ENCODE measurements at places on chromosomes 13 and 19.

- no peak for DNase-seq
Measured at GRCh38 chr19:28489776-28490175, 723.2 kb downstream of the UQCRFS1 start.

GRCh38 chr19:51607077-51607476 is 23.1 kb downstream of the SIGLEC5 start:
- DNase-seq, result peak; percentile 59

- DNase-seq, result peak; percentile 8
Measured at GRCh38 chr13:111011899-111012298, 97.0 kb upstream of the ANKRD10 start.

GRCh38 chr13:97235549-97236231 is 13.6 kb downstream of the MBNL2 start:
- DNase-seq, result no peak

- no peak for DNase-seq
Measured at GRCh38 chr13:55087085-55087484, 2053.6 kb upstream of the PRR20A start.

DNA sequence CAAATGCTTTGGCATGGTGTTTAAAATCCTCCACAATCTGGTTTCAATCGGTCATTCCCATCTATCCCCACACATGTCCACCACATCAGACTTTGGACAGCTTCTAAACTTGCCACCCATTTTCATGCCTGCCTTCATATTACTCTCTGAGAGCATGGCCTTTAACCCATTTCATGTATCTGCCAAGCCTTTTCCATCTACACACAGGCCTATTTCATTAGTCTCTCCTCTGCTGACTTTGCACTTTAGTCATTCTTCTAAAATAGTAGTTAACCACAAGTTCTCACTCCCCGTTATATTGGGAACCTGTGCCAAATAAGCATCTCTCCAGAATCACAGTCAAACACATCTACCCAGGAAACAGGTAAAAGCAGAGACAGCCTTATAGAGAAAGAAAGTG is 142.2 kb downstream of the MZT1 start:
- DNase-seq, result no peak

DNA sequence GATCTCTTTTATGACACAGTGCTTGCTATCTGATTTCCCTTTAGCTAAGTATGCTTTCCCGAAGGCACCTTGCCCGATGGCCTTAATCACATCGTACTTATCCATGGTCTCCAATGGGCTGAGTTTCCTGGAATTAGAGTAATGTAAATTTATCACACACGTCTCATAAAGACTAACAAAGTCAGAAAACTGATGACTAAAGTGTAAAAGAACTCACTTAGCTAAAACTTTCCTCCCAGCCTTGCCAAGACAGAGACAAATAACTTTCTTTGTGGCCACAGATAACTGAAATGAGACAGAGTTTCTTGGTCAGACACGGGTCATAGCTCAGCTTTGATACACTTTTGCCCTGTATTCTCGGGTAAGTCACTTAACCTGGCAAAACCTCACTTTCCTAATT is 1.5 kb downstream of the NEK5 start:
- no peak for DNase-seq

DNA sequence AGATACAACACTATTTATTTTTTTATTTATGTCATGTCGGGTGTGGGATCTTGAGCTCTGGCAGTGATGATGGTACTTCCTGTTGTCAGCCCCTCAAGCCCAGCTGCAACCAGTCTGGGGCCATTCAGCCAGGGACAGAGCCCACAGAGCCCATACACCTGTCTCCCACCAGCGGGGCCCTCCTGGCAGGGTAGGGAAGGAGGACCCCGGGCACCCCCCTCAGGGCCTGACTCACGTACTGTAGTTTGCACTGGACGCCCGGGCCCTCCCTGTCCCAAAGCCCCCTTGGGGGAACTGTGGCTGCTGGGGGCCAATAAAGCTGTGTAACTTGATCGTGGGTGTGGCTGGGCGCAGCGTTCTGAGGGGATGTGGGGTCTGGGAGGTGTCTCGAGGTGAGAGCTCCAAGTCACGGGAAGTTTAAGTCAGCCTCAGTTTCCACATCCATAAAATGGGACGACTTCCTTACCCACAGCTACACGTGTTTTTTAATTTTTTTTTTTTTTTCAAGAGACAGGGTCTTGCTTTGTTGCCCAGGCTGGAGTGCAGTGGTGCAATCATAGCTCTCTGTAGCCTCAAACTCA is 9.5 kb downstream of the ATG4D start:
- no peak for DNase-seq

DNA sequence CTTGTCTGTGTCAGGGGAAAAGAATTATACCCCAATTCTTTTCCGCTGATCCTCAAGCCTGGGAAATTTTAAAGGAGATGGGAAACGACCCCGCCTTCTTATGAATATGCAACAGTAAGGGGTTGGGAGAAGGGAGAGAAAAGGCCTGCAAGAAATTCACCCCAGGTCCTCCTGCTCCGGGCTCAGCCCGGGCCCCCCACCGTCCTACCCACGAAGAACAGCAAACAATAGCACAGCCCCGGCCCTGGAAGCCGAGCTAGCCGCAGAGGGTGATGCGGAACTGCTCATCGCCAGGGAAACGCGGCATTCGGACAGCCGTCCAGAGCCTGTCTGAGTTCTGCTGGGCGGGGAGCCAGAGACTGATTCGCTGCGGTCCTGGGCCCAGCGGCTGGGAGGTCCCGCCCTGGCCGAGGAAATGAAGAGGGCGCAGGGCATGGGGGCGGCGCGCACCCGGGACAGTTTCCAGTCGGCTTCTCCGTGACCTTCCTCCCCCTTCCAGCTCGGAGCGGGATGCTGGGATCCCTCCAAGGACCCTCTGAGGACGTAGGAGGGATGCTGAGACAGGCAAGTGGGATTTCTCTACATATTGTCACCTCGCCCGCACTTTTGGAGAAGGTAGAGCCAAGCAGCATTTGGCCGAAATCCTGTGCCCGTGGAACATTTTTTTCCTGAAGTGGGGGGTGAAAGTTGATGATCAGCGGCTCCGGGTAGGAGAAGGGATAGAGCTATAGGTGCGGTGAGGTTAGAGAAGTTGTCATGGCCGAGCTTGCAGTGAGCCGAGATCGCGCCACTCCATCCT is 82.3 kb upstream of the C1QTNF9B start:
- peak; percentile 25 for DNase-seq

- DNase-seq, result no peak
Measured at GRCh38 chr13:84590663-84591062, 708.4 kb upstream of the SLITRK1 start.

GRCh38 chr13:29522044-29522685 is 73.3 kb downstream of the SLC7A1 start:
- no peak for DNase-seq

- peak; percentile 65 for DNase-seq
Measured at GRCh38 chr13:46751811-46752635, 44.9 kb downstream of the ESD start.

DNA sequence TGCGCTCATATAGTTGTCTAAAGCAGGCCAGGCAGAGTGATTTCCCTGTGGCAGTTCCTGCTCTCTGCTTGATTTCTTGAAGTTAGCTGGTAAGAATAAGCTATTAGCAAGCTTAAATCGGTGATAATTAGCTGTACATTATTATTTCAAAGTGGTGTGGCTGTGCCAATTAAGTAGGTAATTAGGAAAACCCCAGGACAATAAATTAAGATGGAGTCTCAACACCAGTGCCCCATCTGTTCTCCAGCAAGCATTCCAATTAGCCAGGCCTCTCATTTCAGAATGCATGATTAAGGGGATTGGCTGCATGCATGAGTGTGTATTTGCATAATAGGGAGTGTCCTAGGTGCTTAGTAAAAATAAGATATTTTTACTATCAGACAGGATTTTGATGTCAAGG is 342.3 kb downstream of the GPC5 start:
- no peak for DNase-seq

DNA sequence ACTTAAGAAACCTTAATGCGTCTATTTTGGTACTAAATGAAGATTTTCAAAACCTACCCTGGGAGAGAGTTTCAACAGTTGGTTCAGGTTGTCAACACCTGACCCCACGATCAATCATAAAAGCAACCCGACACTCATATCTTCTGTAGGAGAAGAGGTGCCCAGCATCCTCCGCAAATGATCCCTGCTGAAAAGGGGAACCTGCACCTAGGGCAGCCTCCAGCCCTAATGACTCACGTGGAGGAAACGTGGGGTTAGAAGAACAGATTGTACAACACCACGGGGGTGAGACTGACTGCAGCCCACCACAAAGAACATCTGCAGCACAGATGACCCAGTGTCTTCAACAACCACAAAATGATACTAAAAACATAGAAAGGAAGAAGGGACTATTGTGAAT is 116.3 kb downstream of the RAB20 start:
- DNase-seq, result no peak

DNA sequence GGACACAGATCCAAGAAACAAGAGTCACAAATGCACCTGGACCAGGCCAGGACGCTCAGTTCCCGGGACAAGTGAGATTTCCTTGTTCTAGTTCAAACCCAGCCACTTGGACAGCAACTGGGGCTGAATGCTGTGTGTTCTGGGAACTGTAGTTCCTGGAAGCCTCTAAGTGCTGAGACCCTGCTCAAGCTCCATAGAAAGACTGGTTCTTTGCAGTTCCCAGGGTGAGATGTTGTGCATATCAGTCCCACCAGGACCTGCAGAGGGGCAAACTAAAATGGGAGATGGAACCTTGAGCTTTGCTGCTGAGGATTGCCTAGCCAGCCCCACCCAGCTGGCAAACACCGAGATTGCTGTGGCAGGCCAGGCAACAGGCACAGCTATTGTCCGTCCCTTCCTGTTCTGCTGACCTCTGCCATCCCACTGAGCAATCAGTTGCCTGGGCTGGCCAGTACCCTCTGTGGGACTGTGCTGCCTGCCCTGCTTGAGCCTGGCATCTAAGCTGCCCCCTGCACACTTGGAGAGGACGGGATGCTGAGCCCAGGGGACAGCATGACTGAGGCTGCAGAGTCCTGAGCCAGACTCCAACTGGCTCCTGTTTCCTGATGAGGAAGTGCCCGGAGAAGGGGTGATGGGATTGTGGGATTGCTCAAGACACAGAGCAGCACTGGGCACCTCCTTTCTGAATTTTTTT is 1.4 kb upstream of the GIPC1 start:
- DNase-seq, result no peak

- no peak for DNase-seq
Measured at GRCh38 chr13:31733647-31734046, 5.7 kb upstream of the RXFP2 start.

DNA sequence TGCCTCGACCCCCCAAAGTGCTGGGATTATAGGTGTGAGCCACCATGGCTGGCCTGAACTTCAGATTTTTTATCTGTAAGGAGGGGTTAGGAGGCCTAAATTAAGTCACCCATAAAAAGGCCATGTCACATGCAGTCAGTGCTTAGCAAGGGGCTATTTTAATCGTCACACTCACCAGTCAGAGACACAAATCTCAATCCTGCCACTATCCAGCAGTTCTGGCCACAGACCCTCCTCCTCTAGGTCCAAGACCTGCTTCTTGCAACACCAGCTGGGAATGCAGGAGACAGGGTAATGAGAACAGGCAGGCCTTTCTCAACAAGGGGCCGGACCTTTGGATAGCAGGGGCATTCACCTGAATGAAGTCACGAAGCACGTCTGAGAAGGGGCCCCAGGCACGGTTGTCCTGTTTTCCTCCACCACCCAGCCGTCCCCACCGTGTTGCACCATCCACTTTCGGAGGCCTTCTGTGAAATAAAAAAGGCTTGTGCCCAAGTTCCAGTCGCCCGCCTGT is 1.4 kb downstream of the FBXO27 start:
- DNase-seq, result no peak

GRCh38 chr13:29845440-29846056 is 4.9 kb downstream of the UBL3 start:
- no peak for DNase-seq

GRCh38 chr19:2358548-2359173 is 1.4 kb upstream of the TMPRSS9 start:
- no peak for DNase-seq

GRCh38 chr13:46982856-46983582 is 86.2 kb upstream of the HTR2A start:
- peak; percentile 28 for DNase-seq

DNA sequence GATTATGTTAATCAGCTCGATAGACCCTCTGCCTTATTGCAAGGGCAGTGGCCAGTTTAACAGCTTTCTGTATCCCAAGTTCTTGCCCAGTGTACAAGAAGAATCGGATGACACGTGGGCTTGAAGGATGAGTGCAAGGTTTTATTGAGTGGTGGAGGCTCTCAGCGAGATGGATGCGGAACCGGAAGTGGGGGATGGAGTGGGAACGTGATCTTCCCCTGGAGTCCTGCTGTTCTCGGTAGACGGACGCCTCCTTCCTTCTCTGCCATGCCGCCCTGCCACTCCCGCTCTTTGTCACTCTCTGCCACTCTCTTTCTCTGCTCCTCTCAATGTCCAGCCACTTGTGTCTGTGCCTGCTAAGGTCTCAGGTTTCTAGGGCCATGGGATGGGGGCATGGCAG is 21.0 kb downstream of the RFXAP start:
- DNase-seq, result no peak

- no peak for DNase-seq
Measured at GRCh38 chr13:40371531-40372125, 294.8 kb downstream of the FOXO1 start.

DNA sequence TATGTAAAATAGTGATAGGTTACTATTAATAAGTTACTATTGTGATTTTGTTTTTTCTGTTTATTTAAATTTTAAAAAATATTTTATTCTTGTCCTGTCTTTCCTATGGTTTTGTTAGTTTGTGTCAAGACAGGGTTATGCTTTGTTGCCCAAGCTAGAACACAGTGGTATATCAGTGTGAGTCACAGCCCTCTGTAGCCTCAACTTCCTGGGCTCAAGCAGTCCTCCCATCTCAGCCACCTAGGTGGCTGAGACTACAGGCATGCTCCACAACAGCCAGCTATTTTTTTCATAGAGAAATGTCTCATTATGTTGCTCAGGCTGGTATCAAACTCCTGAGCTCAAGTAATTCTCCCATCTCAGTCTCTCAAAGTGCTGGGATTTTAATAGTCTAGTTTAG is 99.5 kb downstream of the ZNF675 start:
- no peak for DNase-seq

DNA sequence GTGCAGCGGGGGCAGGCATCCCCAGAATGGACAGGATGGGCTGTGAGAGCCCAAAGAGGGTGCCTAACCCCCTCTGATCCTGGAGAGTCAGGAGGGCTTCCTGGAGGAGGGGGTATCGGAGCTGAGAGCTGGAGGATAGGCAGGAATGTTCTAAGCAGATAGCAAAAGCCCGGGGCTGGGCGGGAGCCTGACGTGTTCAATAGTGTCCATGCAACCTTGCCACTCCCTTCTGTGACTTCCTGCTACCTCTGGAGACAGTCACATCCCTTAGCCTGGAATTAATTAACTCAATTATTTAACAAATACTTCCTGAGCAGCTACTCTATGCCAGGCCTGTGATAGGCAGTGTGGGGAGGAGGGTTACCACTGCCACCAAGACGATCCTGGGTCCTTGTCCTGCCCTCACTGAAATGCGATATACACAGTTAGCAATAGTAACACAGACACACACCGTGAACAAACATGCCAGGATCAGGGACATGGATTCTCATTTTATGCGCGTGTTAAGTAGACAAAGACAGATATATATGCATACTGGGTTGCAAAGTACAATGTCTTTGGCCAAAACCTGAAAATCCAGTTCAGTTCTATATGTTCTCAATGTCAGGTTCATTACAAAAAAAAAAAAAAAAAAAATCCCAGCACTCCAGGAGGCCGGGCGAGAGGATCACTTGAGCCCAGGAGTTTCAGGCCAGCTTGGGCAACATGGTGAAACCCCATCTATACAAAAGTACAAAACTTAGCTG is 10.7 kb downstream of the AP2S1 start:
- no peak for DNase-seq

Measured in CD4-positive, alpha-beta T cell treated with Interferon gamma for 1 hour (primary cell).